ENCODE measurements at places on chromosomes 4 and X.

DNA sequence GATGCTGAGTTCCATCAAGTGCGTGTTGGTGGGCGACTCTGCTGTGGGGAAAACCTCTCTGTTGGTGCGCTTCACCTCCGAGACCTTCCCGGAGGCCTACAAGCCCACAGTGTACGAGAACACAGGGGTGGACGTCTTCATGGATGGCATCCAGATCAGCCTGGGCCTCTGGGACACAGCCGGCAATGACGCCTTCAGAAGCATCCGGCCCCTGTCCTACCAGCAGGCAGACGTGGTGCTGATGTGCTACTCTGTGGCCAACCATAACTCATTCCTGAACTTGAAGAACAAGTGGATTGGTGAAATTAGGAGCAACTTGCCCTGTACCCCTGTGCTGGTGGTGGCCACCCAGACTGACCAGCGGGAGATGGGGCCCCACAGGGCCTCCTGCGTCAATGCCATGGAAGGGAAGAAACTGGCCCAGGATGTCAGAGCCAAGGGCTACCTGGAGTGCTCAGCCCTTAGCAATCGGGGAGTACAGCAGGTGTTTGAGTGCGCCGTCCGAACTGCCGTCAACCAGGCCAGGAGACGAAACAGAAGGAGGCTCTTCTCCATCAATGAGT lies 46.6 kb downstream of the RHOH start:
- peaks cover 94% of the 10 kb centered on the region for H3K4me1 ChIP-seq
- H3K27me3 ChIP-seq: no peaks in the 10 kb centered on the region
- no peak for DNase-seq
- peak overlapping the region; percentile 55 for H3K4me3 ChIP-seq
- peaks cover 78% of the 10 kb centered on the region for H3K36me3 ChIP-seq
- H3K27ac ChIP-seq: peak overlapping the region; percentile 85

- H3K27me3 ChIP-seq: no peaks in the 10 kb centered on the region
- H3K27ac ChIP-seq: no peak overlapping the region
- no peaks in the 10 kb centered on the region for H3K36me3 ChIP-seq
- H3K4me3 ChIP-seq: no peak overlapping the region
Measured at GRCh38 chr4:119746951-119747350, 118.3 kb upstream of the PDE5A start.

DNA sequence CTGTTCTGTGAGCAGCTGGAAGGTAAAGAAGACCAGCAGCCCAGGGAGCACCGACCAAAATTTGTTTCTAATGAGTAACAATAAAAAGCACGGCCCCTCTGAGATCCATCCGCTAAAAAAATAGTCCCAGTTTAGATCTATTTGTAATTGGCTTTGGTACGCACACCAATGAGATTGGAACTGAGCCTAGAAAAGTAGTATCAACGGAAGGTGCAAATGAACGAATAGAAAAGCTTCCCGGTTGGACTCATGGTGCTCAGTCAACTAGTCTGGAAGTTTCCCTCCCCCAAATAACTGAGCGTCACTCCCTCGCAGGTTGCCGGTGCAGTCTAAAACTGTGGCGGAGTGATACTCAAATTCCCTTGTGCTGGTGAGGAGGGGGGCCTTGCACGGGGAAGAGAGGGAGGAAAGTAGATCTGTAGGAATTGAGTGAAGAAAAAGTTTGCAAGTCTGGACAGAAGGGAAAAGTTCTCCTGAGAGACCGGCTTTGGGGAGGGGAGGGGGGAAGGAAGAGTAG lies at the start of gene COL4A5:
Gene COL4A5, plus strand, starts transcription at position 413 of the 517 bp plus-strand sequence. CDS start 288 bp downstream, outside the sequence.
- H3K27me3 ChIP-seq: peaks cover 31% of the 10 kb centered on the region
- H3K36me3 ChIP-seq: no peaks in the 10 kb centered on the region
- H3K4me1 ChIP-seq: no peaks in the 10 kb centered on the region

DNA sequence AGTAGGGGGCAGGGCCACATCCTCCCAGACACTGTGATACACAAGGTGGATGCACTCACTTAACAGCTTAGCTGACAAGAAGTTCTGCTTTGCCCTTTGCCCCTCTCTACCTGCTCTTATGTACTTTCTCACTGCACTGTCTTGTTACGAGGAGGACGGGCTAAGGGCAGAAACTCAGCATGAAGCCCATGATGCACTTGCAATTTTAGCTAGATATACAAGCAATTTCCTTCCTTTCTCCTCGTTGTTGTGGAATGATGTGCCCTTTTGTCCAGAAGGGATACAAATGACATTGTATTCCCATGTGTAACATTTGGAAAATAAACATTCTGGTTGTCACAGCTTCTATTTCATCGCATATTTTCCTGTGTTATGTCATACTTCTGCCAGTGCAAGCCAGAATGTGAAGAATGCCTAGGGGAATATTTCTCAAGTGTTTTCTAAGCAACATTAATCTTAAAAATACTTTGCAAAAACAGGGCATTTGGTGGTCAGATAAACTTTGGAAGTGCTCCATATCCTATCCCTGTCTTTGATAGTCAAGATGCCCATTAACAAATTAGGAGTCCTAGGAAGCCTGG lies 47.2 kb downstream of the MAOA start:
- no peak for DNase-seq
- no peaks in the 10 kb centered on the region for H3K36me3 ChIP-seq
- H3K4me1 ChIP-seq: no peaks in the 10 kb centered on the region
- H3K4me3 ChIP-seq: no peak overlapping the region

DNA sequence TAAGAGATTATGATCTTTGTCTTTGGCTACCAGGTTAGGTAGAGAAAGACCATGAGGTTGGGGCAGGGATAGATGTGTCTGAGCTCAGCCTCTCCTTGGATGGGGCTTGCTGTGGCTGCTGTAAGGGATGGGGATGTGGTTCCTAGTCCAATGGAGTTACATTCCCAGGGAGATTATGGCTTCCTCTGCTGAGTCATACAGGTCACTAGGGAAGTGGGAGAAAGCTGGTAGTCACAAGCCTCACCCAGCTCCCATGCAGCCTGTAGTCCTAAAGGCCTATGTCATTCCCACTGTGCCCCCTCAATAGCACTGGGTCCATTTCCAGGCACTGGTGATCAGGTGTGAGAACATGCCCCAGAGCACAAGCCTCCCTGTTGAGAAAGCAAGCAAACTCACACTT lies 70.6 kb upstream of the CENPE start:
- H3K4me3 ChIP-seq: no peak overlapping the region
- no peak overlapping the region for H3K27ac ChIP-seq
- no peak for DNase-seq
- H3K27me3 ChIP-seq: no peaks in the 10 kb centered on the region
- H3K36me3 ChIP-seq: no peaks in the 10 kb centered on the region

DNA sequence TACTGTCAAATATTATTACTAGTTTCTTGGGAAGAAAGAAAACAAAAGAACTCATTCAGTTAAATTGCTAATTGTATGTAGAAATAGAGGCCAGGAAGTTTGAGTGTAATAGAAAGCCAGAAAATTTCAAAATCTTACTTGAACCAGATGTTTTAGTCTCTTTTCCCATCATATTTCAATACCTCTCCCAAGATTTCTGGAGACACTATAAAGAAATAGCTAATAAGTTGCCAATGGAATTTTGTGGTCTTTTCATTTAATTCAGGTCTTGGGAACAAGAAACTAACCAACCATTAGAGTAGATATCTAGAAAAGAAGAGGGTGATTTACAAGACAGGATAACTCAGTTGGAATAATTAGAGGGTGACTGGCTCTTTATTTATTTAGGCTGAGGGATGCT lies 112.2 kb downstream of the AGTR2 start:
- no peak overlapping the region for H3K27ac ChIP-seq
- no peaks in the 10 kb centered on the region for H3K36me3 ChIP-seq
- H3K4me3 ChIP-seq: no peak overlapping the region
- DNase-seq: no peak
- no peaks in the 10 kb centered on the region for H3K27me3 ChIP-seq
- no peaks in the 10 kb centered on the region for H3K4me1 ChIP-seq

All from activated naive CD4-positive, alpha-beta T cell treated with anti-CD3 and anti-CD28 coated beads, Interleukin-2, amount 10 ng/mL, durations not matched to agents 7 days and 5 days (primary cell).